Activated CD4-positive, alpha-beta T cell treated with anti-CD3 and anti-CD28 coated beads for 24 hours (primary cell): ENCODE measurements at places on chromosomes 13 and 19.

GRCh38 chr19:2944403-2944774 is 382 bp downstream of the ZNF77 start:
- no peak for DNase-seq

GRCh38 chr19:9705836-9706235 is 30.9 kb upstream of the ZNF562 start:
- DNase-seq: no peak

DNA sequence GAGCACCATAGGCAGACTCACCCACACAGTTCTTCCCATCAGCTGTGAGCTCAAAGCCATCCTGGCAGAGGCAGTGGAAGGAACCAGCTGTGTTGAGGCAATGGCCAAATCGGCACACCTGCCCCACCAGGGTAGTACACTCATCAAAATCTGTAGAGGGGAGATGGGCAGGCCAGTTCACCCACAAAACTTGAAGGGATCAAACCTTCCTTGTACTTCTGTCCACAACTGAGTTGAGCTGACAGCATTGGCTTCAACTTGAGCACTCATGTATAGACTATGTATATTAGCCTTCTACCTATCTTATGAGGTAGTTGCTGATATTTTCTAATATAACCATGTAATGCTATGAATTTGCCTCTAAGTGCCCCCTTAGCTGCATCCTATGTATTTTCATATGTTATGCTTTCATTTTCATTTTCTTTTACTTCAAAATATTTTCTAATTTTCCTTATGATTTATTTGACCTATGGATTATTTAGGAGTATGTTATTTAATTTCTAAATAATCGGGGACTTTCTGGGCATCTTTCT is 42.9 kb downstream of the CCL25 start:
- DNase-seq: no peak

- DNase-seq: no peak
These were observed 866 bp upstream of the ZSWIM4 start for GRCh38 chr19:13794398-13794756.

DNA sequence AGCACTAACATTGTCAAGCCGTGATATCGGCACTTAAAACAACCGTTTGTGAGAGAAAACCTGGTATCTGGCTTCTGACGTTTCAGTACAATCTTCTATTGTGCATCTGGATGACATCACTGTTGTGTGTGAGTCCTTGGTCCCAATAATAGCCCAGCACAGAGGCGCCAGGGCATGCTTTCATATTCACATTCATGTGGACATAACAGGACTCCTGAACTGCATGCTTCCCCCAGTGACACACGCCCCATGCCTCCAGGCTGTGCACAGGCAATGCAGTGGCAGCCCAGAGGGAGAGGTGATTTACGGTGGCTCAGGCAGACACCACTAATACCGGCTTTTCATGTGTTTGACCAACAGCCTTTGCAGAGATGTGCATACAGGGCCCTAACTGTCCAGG is 58.1 kb downstream of the MRPL57 start:
- DNase-seq: no peak

- no peak for DNase-seq
These were observed 22.2 kb downstream of the EFNB2 start for GRCh38 chr13:106513025-106513983.

DNA sequence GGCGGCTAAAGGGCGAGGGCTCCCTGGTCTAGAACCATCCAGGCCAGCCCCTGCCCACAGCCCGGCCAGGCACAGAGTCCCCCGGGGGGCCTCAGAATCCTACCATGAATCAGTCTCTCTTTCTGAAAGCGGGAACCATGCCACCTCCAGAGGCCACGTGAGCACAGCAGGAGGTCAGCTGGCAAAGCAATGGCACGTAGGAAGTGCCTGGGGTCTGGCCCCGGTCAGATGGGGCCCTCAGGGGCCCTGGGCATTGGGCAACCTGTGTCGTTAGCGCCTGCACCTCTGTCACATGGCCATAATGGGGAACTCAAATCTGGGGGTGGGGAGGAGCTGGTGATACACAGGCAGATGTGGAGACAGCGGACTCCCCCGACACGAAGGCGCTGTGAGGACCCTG is 8.8 kb downstream of the MFSD12 start:
- DNase-seq: no peak

DNA sequence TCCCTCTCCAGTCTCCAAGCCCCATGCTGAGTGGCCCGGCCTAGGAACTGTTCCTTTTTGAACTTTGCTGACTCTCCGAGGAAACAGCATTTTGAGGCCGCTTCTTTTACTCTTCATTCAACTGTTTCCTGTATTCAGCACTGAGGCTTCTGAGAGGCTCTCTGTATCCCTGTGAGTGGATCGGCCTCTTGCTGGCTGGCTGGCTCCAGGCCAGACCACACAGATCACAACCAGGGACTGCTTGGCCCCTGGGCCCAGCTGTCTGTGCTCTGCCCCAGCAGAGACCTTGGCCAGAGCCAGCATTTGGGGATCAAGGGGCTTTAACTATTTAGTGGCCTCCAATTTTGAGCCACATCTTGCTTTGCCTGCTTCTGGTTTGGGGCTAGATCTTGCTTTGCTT is 75.6 kb upstream of the KL start:
- no peak for DNase-seq

DNA sequence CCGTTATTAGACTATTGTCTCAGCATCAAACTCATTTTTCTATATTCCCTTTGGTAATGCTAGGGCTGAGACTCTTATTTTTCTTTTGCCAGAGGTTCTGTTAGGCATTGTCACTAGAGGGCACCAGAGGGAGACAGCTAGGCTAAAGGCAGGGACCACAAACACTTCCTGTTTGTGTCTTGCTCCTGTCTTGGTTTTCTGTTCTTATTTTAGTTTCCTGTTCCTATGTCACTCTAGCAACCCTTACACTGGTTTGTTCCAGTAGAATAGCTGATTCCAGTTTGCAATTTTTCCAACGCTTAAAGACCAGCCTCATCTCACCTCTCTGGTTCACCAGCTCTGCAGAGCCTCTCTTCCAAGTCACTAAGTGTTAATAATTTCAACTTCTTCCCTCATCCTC is 772.0 kb downstream of the DIAPH3 start:
- peak; percentile 35 for DNase-seq

GRCh38 chr19:6671960-6672359 is 2.0 kb upstream of the TNFSF14 start:
- DNase-seq: no peak

DNA sequence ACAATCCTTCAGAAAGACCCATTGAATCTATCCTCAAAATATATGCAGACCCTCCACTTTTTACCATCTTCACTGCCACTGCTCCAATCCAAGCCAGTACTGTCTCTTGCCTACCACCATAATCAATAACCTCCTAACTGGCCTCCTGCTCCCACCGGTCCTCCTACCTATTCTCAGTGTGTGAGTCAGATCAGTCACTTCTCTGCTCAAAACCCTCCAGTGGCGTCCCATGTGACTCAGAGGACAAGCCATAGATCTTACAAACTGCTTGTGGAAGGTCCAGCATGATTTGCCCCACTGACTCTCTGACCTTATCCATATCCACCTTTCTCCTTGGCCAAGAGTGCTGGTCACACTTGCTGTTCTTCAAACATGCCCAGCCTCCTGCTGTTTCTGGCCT is 23.4 kb upstream of the MBNL2 start:
- no peak for DNase-seq

GRCh38 chr19:49506575-49507105 is 5.8 kb upstream of the FCGRT start:
- no peak for DNase-seq

DNA sequence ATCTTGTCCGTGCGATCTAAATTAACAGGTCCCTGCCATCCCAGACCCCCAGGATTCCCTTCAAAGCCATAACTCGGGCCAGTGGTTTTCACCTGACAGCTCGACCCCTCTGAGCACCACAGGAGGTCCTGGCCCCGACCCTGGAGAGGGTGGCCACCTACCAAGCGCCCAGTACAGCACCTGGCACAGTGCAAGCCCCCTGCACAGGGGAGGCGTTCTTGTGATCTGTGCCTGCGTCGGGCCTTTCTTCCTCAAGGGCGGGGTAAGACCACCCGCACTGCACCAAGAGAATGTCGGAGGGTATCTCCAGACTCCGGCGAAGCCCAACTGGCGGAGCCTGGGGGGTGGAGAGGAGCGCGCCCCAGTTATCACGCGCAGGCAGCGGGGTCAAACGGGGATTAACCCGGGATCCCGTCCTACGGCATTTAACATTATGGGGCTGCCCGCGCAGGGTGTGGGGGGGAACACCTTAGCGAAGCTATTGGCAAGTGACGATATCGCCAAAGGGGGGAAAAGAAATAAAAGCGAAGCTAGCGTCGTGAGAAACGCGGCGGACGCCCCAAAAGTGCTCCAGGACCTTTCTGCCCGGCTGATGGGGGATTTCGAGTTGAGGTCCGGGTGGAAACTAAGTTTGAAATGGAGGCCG is 1.3 kb upstream of the HNRNPL start:
- no peak for DNase-seq

DNA sequence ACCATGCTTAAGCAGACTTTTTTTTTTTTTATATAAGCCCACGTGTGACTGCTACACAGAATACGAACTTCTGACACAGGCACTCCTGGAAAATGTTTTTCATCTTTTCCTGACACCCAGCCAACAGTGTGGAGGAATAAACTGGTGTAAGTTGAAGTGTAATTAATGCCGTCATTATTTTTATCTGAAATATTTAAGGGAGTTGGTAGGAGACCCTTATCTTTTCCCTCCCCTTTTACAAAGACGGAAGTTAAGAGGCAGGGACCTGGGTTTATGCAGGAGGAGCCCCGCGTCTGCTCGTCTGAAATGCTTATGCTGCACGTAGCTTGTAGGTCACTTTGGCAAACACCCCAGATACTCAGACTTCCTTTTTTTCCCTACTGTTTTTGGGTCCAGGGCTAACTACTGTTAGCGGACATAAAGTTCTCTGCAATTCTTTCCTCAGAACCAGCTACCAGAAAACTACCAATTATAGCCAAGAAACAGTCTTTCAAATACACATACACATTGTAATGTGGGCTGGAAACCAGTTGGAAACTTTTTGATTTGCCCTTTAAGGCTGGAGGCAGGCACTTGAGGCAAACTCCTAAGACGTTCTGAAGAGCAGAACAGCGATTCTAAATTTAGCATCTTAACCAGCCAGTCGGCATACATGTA is 50.8 kb downstream of the EFNB2 start:
- no peak for DNase-seq

DNA sequence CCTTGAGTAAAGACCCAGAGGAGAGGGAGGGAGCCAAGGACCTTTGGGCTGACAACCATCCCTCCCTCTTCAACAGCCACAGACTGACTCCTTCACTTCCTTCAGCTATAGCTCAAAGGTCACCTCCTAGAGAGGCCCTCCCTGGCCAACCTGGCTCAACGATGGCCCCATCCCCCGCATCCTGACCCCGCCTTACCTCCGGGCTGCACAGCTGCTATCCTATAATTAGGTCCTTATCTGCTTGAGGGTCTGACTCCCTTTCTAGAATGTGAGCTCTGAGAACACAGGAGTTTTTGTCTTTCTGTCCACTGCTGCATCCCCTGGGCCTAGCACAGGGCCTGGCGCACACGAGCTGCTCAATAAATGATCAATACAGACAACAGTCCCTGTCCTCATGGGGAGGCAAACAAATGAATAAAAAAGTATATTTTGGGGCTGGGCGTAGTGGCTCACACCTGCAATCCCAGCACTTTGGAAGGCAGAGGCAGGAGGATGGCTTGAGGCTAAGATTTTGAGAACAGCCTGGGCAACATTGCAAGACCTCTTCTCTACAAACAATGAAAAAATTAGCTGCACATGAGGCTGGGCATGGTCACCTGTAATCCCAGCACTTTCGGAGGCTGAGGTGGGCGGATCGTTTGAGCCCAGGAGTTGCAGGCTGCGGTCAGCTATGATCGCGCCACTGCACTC is 6.6 kb upstream of the LGALS4 start:
- DNase-seq: no peak

- no peak for DNase-seq
These were observed 23.2 kb downstream of the C3 start for GRCh38 chr19:6697291-6697690.

GRCh38 chr13:33626407-33626806 is 191.5 kb upstream of the RFC3 start:
- DNase-seq: no peak
